ENCODE measurements at places on chromosomes 7 and 10.

- DNase-seq: no peak
Measured at GRCh38 chr7:85115006-85115405, 71.8 kb downstream of the SEMA3D start.

DNA sequence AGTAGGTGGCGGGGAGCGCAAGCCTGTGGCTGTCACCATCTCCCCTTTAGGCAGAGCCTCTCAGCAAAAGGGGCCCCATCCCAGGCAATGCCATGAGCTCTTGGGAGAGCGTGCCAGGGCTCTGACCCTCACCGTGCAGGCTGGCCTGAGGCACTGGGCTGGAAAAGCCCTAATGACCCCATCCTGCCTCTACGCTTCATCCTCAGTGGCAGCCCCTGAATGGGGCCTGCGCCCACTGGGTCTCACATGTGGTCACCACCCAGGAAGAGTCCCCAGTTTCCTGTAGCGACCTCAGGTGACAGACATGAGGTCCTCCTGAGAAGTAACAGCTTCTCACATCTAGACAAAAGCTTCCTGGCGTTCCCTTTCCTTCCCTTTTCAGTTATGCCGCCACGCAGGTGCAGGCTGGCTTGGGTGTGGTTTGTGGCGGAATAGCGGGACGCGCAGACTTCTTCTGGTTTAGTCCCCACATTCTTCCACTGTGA lies 59.2 kb downstream of the CLEC2L start:
- DNase-seq: no peak

DNA sequence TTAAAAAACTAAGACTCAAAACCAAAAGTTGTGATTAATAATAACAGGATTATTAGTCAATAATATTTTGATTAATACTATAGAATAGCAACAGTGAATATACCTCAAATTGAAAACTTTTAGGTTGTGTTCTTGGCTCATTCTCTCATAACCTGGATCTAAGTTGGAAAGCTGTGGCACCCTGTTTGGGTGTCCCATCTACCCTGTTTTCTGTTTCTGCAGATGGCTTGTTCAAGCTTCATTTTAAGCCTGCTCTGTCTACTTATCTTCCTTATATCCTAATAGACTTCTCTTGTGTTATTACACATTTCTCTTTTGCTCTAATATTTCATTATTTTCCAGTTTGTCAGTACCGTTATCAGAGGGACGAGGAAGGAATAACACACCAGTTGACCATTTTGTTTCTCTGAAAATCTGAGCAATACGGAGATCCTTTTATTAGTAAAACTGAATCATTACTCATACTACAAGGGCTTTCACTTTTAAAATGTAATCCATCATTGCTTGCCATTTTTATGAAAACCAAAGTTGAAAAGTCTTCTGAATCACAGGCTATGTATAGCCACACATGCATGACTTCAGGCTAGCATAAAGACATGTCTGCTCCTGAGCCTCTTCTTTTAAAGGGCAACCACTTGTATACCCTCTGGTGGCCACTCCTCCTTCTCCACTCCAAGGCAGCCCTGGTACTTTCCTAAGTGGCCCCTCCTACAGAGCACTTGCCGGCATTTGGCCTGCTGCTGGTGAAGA lies 22.3 kb downstream of the COX15 start:
- no peak for DNase-seq

DNA sequence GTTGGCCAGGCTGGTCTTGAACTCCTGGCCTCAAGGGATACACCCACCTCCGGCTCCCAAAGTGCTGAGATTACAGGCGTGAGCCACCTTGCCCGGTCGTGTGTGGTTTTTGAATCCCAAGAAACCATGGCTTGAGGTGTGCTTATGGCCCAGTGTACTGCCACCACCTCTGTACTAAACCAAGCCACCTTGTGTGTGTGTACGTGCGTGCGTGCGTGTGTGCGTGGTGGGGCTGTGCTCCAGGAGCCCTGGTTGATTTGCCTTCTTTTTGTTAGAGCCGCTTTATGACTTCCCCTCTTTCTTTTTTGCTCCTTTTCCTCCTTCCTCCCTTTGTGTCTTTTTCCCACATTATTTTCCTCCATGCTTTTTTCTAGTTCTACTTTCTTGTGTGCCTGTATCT lies 121.4 kb downstream of the CAMK1D start:
- no peak for DNase-seq

DNA sequence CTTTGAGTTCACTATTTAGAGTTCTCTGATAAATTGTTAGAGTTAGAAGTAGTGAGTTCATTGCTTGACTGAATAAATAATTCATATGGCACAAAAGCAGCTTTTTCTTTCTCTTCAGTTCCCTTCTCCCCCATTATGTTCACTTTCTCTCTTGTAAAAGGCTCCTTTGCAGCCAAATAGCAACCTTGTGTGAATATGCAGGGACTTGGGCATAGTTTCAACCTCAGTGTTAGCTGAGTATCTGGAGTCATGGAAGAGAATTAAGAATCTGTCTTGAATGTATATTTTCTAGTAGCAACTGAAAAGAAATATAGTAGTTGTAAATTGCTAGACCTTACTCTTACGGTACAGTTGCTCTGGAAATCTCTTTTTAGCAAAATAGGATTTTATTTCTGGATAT lies 31.9 kb downstream of the ZEB1 start:
- DNase-seq: no peak

DNA sequence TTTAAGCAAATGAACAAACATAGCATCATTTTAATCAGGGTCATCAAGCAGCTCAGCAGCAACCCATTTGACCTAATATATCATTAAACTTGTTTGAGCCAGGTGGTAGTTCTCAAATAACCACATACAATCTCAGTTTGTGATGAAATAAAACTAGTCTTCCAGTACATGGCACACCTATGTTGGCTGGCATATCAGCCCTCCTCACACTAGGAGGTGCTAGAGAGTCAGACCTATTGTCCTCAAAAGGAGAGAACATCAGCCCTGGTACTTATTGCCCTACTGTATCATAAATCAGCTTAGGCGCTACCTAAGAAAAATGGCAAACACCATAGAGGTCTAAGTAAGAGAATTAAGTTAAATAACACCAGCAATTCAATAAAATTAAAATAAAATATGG lies 81.7 kb downstream of the CABCOCO1 start:
- DNase-seq: no peak

DNA sequence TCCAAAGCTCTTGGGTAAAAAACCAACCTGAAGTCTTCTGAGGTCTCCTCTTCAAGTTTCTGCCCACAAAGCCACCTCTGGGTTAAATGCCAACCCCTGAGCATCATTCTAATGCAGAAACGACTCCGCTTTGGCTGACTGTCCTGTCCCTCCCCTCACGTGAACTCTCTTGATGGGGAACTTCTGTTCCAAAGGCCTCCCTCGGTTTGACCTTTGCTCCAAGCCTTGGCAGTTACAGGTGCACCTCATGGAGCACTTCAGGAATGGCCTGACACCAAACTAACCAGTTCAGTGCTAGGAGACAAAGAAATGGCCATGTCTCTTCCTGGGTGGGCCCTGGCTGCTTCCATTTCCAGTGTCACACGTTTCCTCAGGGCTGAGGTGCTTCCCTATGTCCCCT lies 20.0 kb downstream of the CAMK2G start:
- no peak for DNase-seq

GRCh38 chr7:15652776-15653290 lies 33.6 kb downstream of the MEOX2 start:
- DNase-seq: no peak

DNA sequence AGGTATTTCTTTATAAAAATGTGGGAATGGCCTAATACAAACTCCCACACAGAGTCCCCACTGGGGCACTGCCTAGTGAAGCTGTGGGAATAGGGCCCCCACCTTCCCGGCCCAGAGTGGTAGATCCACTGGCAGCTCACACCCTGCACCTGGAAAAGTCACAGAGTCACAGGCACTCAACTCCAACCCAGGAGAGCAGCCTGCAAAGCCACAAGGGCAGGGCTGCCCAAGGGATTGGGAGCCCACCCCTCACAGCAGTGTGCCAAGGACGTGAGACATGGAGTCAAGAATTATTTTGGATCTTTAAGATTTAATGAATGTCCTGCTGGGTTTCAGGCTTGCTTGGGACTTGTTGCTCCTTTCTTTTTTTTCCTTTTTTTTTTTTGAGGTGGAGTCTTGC lies 5.3 kb upstream of the DNAJC12 start:
- DNase-seq: no peak

- DNase-seq: no peak
Measured at GRCh38 chr10:124977648-124978375, 35.9 kb downstream of the ZRANB1 start.

- DNase-seq: no peak
Measured at GRCh38 chr10:126734015-126734414, 63.5 kb upstream of the C10orf90 start.

GRCh38 chr7:27739301-27739908 lies 557 bp upstream of the TAX1BP1 start:
- DNase-seq: no peak

DNA sequence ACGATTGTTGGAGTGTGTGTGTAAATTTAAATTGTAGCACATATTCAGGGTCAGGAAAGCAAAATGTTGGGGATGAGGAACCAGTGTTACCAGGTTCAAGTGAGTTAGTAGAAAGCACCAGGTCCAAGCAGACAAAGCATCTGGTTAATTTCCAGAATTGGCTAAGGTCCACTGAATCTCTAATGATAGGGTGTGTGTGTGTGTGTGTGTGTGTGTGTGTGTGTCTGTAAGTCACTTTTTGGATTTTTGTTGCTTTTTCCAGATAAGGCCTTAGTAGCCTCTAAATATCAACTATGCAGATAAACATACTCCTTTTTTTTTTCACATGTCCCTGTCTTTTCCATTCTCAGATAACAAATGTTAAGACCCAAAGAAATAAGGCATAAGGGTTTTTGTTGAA lies 36.6 kb upstream of the FMC1 start:
- DNase-seq: no peak

DNA sequence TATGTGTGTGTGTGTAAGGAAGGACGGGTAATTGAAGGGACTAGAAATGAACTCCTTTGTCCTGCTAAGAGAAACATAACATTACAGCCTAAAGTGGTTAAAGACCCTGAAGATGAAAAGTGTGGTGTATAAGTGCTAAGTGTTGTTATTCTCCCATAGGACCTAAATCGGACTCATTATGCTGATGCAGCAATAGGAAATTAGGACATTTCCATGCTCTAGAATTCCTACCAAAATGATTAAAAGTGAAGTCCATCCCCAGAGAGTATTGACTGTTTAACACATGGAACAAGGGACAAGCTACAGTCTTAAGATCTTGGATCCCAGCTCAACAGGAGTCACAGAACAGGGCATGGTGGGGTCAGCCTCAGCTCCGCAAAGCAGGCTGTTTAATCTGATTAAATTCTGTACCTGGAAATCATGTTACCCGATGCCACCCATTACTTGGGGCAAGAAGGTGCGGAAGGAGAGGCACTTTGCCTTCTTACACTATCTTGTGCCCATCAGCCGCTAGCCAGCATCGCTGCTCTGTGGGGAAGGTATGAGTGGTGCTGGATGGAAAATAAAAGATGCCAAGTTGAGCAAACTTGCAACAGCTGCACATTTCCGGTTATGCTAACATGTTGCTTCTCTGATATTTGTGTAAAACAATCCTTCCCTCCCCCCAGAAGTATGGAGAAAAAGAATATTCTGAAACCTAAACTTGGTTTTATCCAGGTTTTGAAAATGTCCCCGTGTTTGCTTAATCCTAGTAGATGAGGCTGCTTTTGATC lies 100.5 kb downstream of the CREB5 start:
- no peak for DNase-seq
